ENCODE measurements at places on chromosomes 7 and 10.

DNA sequence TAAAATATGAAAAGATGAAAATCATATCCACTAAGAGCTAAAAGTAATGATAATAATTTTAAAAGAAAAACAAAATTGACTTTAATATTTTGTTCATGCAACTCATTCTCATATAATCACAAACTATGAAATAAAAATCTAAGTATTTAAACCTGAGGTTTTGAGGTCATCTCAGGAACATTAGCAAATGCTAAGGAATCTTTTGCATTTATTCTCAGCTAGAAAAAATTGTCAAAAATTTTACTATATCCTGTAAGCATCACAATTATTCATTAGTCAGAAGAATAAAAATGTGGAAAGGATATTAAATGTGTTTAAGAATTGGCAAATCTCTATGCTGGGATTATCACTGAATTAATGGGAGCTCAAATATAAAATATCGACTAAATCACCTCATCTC is 36.8 kb upstream of the TAX1BP1 start:
- no peaks in the 10 kb centered on the region for H3K36me3 ChIP-seq
- no peaks in the 10 kb centered on the region for H3K27me3 ChIP-seq
- no peaks in the 10 kb centered on the region for H3K4me1 ChIP-seq
- H3K4me3 ChIP-seq = no peak overlapping the region
- no peak for DNase-seq

DNA sequence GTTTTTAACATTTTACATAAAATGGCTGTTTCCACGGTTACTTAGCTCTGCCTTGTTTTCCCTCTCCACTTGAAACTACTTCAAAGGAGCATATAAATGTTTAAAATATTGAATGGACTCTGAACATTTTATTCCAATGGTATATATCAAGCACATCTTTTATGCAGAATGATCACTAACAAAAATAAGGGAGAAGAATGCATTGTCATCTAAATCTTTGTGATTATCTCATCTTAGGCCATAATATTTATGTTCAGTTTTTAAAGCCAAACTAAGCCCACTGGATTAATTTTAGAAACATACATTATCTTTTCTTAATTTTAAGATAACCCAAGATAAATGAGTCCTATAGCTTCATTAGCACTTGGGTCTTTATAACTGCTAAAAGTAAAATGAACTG is 13.4 kb upstream of the EBLN1 start:
- no peak overlapping the region for H3K27ac ChIP-seq
- H3K27me3 ChIP-seq = peaks cover 33% of the 10 kb centered on the region
- H3K36me3 ChIP-seq = no peaks in the 10 kb centered on the region
- no peak for DNase-seq
- H3K4me1 ChIP-seq = no peaks in the 10 kb centered on the region
- H3K4me3 ChIP-seq = no peak overlapping the region

GRCh38 chr7:139588632-139589031 is 65.1 kb downstream of the CLEC2L start:
- DNase-seq = no peak
- no peaks in the 10 kb centered on the region for H3K27me3 ChIP-seq
- no peak overlapping the region for H3K4me3 ChIP-seq
- peaks cover 6% of the 10 kb centered on the region for H3K4me1 ChIP-seq

GRCh38 chr7:159000859-159001435 is 143.7 kb downstream of the VIPR2 start:
- H3K27me3 ChIP-seq = peaks cover 14% of the 10 kb centered on the region
- H3K4me1 ChIP-seq = no peaks in the 10 kb centered on the region
- no peaks in the 10 kb centered on the region for H3K36me3 ChIP-seq

DNA sequence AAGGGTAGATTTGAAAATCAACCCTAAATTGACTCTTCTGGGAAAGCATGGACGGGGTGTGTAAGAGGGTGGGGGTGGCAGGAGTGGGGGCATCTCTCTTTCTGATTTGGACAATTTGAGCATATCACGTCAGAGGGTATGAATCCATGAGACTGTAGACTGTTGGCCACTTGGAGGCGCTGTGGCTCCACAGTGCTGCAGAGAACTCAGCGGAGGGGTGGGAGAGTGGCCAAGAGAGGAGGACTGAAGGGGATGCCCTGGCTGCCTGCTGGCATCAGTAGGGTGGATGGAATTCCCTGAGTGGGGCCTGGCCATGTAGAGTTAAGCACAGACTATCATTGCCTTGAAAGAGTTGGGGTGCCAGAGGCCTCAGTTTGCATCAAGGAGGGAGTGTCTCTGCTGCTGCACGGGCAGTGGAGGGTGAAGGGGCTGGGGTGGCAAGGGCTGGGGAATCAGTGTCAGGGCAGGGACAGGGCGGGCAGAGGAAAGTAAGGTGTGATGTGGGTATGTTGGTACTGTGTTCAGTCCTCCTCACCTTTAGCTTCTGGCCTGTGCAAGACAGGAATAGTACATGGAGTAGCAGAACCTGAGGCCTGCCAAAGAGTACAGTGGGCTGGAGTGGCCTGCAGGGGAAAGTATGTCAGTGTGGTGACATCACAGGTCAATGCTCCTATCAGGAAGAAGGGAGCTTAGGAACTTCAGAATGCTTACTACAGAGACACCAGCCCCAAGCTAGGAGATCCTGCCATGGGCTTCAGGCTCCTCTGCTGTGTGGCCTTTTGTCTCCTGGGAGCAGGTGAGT is 133.5 kb upstream of the PRSS58 start:
- H3K4me3 ChIP-seq = no peak overlapping the region
- no peaks in the 10 kb centered on the region for H3K27me3 ChIP-seq
- no peaks in the 10 kb centered on the region for H3K4me1 ChIP-seq
- no peak overlapping the region for H3K27ac ChIP-seq

GRCh38 chr10:91242940-91243339 is 22.5 kb downstream of the PCGF5 start:
- no peaks in the 10 kb centered on the region for H3K27me3 ChIP-seq
- no peak overlapping the region for H3K4me3 ChIP-seq
- peaks cover 26% of the 10 kb centered on the region for H3K36me3 ChIP-seq

DNA sequence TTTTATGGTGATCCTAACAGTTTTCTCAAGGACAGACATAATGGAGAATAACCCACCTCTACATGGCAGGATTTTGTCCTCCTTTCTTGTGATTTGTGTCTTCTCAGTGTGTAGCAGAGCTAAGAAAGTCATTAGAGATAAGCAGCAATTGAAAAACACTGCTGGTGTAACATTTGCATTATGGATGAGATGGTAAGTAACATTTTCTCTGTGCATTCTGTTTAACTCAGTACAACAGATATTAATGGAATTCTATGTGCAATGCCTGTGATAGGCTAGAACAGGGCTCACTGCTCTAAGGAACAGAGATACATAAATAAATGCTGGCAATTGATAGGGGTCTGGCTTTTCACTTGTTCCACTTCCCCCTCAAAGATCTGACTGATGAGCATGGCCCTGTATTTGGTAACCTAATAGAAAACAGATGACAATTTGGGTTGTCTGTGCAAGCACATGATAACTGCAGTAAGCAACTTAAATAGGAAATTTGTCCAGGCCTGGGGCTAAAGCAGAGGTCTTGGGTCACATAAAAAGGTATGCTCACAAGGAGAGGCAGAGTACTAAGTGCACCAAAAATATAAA is 560.3 kb upstream of the POM121L12 start:
- no peak for DNase-seq
- H3K4me3 ChIP-seq = no peak overlapping the region
- no peaks in the 10 kb centered on the region for H3K36me3 ChIP-seq
- no peak overlapping the region for H3K27ac ChIP-seq
- no peaks in the 10 kb centered on the region for H3K27me3 ChIP-seq

- no peak for DNase-seq
- H3K27me3 ChIP-seq = no peaks in the 10 kb centered on the region
- no peaks in the 10 kb centered on the region for H3K36me3 ChIP-seq
- H3K4me3 ChIP-seq = no peak overlapping the region
- no peak overlapping the region for H3K27ac ChIP-seq
Measured at GRCh38 chr7:131004371-131004770, 270.4 kb upstream of the KLF14 start.
